ENCODE measurements at places on chromosomes 7 and 10.

- DNase-seq, result no peak
Measured at GRCh38 chr7:101097561-101097960, 12.3 kb downstream of the TRIM56 start.

DNA sequence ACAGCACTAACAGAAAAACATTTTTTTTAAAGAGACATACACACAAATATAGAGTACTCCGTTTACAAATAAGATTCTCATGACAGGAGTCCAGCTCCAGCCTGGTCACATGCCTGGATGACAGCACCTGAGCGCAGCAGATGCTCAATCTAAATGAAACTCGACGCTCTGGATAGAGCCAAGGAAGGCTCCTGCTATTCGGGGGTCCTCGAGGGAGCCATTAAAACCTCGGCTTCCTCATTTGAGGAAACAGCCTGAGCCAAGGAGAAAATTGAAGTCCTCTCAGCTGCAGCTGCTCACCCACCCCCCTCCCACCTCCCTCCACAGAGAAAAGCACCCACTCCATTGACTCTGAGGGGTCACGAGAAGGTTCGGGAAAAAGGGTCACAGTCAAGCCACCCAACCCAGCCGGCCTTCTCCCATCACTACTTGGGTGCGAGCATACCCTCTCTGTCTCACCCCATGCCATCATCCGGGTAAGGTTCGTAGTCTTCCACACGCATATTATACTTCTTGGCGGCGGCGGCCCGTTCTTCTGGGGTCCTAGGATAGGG, 673 bp downstream of the NDUFB8 start:
- no peak for DNase-seq

- DNase-seq, result no peak
Measured at GRCh38 chr10:6055929-6056328, 6.2 kb downstream of the IL2RA start.

- DNase-seq, result no peak
Measured at GRCh38 chr10:110447886-110448285, 49.8 kb upstream of the DUSP5 start.

- DNase-seq, result no peak
Measured at GRCh38 chr7:1411414-1411813, 47.9 kb downstream of the MICALL2 start.

DNA sequence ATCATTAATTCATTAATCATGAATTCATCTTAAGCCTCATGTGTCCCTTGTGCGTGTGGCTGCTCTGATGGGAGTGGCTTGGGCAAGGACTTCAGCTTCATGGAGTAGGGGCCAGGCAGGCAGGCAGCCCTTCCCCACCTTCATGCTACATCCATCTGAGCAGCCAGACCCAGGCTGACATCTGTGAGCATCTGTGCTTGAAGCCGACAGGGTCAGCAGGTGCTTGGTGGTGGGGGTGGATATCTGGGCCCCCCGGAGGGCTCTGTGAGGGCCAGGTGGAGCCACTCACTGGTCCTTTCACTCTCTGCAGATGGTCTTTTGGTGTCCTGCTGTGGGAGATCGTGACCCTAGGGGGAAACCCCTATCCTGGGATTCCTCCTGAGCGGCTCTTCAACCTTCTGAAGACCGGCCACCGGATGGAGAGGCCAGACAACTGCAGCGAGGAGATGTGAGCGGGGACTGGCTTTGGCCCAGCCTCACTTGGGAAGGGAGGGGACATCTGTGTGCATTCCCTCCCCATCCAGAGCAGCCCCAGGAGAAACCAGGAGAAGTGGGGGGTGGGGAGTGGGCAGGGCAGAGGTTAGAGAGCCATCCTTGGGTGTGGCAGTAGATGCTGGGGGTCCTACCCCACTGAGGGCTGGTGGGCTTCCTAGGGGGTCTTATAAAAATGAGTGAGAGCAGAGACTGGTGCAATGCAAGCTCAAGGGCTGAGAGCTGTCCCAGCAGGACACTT, 14.7 kb upstream of the CSGALNACT2 start:
- DNase-seq, result no peak

- no peak for DNase-seq
Measured at GRCh38 chr10:106967452-106967851, 197.1 kb downstream of the SORCS1 start.

DNA sequence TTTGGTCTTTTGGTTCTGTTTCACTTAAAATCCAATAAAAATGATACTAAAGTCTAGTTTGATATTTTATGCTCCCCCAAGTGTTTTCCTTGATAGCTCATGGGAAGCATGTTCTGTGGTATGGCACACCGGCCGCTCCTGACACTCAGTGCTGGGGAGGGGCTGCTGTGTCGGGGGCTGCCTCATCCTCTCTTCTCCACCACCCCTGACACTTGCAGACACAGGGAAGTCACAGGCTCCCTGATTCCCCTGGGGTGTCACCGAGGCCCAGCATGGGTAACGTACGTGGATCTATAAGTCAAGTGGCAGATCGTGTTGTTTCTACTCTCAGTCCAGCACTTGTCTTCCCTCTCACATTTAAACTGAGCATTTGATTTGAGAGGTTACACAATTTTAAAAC, 508.6 kb downstream of the TNS3 start:
- DNase-seq, result no peak

GRCh38 chr7:96887426-96887825, 117.9 kb upstream of the DLX6 start:
- DNase-seq, result no peak

DNA sequence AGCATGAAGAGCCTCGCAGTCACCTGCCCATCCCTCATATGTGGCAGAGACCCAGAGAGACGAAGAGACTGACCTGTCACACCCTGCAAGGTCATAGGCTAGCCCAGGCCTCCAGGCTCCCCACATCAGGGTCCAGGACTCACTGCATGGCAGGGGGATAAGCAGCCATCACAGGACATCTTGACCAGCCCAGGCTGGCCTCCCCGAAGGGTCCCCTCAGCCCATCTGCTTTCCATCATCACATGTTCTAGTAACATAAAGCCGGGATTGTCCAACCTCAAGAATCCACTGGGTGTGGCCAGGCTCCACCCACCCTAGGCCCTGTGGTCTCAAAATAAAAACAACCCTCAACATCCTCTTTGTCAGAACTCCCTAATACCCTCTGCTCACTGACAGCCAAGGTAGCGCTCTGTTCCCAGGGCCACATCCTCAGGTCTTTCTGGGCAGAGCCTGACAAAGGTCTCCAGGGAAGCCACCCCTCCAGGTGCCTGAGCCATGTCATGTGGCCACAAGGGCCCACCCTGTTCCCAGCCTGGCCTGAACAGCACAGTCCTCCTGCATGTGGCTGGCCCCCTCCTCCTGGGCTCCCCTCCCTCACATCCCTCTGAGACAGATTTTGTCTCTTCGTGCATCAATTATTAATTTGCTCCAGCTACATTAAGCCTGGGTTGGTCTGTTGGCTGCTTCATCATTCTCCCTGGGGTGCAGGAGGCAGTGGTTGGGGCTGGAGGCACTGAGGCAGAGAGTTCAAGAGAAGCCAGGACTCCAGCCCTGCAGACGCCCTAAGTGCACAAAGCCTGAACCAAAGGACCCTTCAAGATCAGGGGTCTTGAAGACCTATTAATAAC, 131.8 kb upstream of the UNC5B start:
- DNase-seq, result no peak

- no peak for DNase-seq
Measured at GRCh38 chr7:2037301-2037807, 195.4 kb downstream of the MAD1L1 start.

DNA sequence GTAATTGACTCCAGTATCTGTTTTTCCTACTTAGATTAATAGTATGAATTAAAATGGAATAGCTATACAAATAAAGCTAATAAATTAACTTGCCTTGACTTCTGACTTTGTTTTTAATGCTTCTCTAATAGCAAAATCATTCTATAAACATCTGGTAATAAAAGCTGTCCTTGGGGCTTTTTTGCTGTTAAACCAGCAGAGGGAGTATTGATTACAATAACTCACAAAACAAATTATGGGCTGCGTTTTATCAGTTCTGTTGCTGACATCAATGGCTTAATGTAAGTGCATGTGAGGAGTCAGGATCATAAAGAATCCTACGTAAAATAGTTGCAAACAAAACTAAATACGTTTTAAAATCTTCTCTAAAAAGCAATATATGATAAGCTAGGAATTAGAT, 667.8 kb downstream of the PCDH15 start:
- no peak for DNase-seq

- no peak for DNase-seq
Measured at GRCh38 chr7:6232534-6232933, 39.9 kb downstream of the CYTH3 start.

GRCh38 chr7:82204694-82205093, 238.9 kb downstream of the CACNA2D1 start:
- DNase-seq, result no peak

DNA sequence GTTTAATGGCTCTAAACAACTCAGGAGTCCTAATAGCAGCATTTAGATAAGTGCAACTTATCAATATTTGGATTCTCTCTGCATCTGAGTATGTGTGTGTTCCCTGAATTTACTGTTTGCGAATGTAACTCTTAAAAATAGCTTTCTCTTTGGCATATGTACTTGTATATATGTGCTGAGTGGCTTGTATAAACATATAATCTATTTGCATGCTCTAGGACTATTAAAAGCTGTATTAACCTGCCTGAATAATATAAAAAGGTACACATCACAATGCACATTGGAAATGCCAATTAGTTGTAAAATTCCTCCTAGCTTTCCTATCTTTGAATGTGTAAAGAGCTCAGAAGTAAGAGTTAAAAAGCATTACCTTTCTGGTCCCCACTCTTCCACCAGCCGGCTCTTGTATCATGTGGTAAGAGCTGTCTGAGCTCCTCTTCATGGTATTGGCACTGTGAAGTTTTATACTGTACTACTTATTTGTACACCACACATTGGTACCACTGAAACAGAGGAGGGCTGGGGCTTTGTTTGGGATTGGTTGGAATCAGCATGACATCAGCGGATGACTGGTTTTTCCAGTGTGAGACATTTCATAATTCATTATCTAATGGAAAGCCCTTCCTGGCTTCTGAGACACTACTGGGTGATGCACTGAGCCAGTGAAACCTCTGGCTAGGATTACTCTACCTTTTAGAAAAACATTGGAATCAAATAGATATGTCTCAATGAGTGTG, at the start of gene INHBA:
INHBA (minus strand) TSS at position 456 of the 737 bp plus-strand sequence. CDS start 2,716 bp downstream, outside the sequence.
- no peak for DNase-seq

GRCh38 chr10:116710076-116710475, 32.3 kb downstream of the HSPA12A start:
- DNase-seq, result no peak

DNA sequence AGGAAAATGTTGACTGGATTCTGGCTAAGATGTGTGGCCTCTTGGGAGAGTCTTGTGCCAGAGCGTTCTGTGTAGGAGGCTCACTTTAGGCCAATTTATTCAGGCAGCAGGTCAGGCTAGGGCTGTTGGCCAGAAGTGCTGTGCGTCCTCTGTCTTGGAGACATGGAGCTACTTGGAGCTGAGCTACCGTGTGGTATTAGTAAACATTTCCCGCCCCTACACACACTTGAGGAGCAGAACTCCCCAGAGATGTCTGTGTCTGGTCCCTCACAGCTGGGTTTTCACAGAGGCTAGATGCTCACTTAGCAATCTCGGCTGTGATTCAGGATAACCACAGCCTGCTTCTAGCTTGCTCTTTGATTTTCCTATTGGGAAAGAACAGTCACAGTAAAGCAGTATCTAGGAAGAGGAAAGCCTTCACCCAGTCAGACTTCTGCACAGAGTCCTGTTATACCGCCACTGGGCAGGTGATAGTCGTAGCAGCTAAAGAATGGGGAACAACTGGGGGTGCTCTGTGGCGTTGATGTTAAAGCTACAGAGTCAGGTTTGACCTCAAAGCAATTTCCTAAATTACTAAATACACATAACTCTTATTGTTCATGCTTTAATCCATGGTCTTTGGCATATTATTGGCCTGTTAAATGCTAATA, 86.7 kb downstream of the MDFIC start:
- DNase-seq, result no peak

DNA sequence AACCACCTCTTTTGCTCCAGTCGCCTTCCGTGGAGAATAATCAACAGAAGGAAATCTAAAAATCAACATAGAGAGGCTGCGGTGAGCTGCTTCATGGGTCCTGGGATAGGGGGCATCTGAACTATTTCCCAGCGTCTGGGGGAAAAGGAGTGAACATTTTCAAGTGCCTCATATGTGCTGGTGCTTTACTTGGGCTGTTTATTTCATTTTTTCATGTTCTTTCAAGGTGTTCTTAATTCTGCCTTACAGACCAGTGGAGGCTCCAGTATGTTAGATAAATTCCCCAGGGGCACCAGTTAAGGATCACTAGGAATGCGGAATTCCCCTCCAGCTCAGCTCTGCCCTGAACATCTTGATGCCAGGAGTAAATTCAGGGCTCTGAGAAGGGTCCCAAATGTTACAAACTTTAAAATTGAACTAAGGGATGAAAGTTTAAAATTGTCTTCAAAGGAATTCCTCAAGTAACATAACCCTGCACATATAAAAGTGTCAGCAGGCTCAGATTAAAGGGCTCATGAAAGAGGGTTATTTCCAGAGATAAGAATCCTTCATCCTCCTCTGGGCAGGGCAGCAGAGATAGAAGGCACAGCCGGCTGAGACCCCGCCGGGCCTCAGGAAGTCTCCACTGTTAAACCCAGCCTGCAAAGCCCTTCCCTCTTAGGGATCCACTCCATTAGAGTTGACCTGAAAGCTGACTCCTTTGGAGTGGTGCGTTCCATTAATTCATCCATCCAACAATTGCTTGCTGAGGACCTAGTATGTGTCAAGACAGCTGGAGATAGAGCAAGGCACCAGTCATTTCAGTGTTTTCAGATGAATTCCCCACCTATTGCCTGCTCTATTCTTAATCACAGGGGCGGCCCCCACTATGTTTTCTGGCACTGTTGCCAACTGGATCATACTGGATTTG, 345.8 kb downstream of the KCNMA1 start:
- no peak for DNase-seq

- no peak for DNase-seq
Measured at GRCh38 chr10:118595598-118596425, at the start of gene PRLHR. PRLHR (minus strand) TSS chr10:118595648; CDS start chr10:118595244, 404 bp downstream.

DNA sequence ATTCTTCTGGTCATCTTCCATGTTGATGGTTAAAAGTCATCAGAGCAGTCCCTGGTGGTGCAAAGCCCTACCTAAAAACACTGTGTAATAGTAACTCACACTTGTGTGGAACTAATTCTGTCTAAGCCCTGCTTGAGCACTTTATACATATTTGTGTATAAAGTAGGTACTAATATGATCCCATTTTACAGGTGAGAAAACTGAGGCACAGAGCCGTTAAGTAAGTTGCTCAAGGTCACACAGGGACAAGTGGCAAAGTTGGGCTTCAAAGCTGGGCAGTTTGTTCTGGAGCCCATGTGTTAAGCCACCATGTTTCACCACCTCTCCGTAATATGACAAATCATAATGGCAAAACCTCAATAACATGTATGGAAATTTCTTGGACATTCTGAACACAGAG, 48.1 kb downstream of the BPGM start:
- no peak for DNase-seq

DNA sequence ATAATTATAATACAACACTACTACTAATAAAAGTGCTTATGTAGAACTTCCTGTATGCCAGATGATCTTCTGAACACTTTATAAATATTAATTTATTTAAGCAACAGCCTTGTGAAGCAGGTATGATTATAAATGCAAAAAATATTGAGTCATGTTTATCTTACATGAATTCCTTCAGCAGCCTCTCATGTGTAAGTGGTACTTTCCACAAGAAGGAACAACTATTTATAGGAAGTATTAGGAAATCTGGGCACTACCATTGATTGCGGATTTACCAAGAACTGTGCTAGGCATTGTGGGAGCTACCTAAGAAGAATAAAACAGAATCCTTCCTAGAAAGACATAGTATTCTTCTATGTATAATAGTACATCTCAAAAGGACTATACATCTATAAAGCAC, 10.7 kb upstream of the STEAP4 start:
- no peak for DNase-seq

- no peak for DNase-seq
Measured at GRCh38 chr7:105320896-105321295, 67.8 kb downstream of the SRPK2 start.

- DNase-seq, result no peak
Measured at GRCh38 chr10:13593535-13593934, 6.8 kb downstream of the PRPF18 start.

All from stimulated activated CD8-positive, alpha-beta memory T cell treated with anti-CD3 and anti-CD28 coated beads, Interleukin-4, amount 100 ng/mL, for 4 hours (primary cell).